CD4-positive, alpha-beta T cell treated with Interleukin-12 subunit alpha and Interleukin-12 subunit beta, for 1 hour (primary cell): ENCODE measurements at places on chromosomes 11 and 22.

DNA sequence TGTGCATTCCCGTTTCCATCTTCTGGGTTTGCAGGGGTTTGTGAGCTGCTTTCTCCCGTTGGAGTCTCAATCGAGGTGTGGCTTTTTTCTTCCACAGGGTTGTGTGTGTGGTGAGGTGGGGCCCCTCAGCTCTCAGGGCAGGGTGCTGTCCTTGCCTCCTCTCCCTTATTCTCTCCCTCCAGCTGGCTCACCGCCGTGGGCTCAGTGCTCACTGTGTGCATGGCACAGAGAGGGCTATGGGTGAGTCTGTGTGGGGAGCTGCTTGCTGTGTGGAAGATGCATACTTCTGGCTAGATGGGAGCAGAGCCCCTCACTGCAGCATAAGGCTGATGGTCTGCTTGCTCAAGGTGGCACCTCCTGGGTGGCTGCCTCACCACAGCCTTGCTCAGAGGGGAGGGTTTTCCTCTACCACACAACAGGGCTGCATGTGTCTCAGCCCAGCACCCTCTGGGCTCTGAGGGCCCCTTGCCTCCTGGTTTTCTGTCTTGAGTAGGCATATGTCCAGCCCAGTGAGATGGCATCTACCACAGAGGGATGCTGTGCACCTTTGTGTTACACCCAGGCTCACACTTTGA lies 203.1 kb upstream of the B3GAT1 start:
- DNase-seq = no peak

DNA sequence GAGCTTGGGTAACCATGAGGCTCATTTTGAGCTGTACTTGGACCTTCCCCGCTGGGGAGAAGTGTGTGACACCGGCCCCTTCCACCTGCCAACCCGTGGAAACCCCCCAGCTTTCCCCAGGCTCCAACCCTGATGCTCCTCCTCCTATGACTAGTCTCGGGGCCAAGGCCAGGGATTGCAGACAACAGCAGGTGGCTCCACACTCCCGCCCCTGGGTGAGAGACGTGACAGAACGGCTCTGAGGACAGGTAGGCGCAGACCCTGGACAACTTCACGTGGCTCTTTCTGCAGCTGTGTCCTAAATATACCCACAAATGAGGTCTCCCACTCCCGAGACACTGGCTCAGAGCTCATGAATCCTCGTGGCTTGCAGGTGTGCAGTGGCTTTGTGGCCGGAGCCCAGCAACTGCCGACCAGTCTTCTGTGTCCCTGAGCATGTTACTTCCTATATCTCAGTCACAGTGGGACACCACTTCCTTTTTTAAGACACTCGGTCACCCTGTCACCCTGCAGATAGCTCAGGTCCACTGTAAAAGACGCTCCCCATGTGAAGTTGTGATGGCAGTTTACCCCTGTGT lies 55.2 kb downstream of the NECTIN1 start:
- DNase-seq = peak; percentile 22

DNA sequence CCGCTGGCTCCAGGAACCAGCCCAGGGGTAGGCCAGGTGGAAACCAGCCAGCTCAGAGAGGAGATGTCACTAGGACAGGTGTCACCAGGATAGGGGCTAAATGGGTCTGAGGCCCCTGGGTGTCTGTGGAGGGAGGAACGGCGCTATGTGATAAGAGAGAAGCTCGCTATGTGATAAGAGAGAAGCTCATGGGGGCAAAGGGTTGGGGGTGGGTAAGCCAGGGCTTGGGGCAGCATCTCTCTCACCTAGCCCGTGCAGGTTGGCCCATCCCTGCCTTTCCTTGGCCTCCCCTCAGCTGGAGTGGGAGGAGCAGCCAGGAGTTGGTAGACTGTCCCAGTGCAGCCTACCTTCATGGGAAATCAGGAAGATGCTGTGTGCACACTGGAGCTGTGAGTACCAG lies 26.5 kb upstream of the SUSD2 start:
- DNase-seq = no peak

- DNase-seq = no peak
These were observed 14.0 kb upstream of the ARHGAP8 start for GRCh38 chr22:44738347-44738715.

GRCh38 chr22:39593066-39593930 lies 22.7 kb downstream of the CACNA1I start:
- DNase-seq = no peak

DNA sequence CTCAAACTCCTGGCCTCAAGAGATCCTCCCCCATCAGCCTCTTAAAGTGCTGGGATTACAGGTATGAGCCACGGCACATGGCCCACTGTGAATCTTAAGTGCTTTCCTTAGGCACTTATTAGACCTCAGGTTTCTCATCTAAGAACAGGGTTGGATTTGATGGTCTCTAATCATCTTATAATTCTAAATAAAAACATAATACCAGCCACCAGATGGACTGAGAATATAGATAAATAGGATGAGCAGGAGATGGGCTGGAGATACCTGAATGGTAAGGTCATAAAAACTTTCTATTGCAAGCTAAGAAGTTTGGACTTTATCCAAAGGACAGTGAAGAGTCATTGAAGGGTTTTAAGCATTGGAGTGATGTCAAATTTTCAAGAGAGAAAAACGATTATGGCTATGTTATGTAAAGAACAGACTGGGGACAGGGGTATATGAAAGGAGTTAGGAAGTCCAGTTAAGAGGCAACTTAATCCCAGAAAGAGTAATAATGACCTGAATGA lies 85.2 kb downstream of the RELT start:
- DNase-seq = no peak

DNA sequence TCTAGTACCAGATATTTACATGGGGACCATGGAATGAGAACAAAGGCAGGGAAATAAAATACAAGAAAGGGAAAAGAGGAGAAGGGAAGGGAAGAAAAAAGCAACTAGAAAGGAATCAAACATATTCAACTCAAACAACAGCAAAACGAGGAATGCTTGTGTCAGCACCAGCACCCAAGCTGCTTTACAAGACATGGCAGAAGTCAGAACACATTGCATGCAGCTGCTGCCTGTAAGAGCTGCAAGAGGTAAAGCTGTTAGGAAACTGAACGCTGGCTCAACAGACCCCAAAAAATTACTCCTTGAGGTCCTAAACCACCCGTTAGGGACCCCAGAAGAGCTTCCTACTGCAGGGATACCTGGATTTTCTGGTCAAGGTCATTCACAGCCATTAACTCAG lies 296.9 kb downstream of the OPCML start:
- no peak for DNase-seq

DNA sequence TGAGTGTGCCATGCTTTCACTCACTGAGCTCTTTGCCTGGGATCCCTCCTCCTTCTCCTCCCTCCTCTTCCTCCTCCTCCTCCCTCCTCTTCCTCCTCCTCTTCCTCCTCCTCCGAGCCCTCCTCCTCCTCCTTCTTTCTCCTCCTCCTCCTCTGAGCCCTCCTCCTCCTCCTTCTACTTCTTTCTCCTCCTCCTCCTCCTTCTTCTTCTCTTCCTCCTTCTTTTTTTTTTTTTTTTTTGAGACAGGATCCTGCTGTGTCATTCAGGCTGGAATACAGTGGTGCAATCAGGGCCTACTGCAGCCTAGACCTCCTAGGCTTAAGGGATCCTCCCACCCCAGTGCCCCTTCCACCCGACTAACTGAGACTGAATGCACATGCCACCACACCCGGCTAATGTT lies 62.3 kb downstream of the DEUP1 start:
- no peak for DNase-seq

- DNase-seq = no peak
These were observed 2.6 kb upstream of the B3GNT6 start for GRCh38 chr11:77031599-77031998.

DNA sequence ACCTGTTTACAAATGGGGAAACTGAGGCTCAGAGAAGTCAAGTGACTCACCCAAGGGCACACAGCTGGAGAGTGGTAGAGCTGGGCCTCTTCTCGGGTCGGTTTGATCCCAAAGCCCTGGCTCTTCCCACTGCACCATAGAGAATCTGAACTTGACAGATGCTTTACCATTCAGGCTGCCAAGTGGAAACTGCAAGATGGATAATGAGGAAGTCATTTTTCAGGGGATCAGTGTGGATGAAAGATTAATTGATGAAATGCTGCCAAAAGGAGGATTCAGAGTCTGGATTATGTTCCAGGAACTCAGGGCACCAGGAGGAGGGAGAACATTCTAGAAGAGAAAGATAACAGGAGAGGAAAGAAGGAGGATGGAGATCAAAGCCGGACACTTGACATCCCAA lies 185.9 kb upstream of the ZBED5 start:
- no peak for DNase-seq

DNA sequence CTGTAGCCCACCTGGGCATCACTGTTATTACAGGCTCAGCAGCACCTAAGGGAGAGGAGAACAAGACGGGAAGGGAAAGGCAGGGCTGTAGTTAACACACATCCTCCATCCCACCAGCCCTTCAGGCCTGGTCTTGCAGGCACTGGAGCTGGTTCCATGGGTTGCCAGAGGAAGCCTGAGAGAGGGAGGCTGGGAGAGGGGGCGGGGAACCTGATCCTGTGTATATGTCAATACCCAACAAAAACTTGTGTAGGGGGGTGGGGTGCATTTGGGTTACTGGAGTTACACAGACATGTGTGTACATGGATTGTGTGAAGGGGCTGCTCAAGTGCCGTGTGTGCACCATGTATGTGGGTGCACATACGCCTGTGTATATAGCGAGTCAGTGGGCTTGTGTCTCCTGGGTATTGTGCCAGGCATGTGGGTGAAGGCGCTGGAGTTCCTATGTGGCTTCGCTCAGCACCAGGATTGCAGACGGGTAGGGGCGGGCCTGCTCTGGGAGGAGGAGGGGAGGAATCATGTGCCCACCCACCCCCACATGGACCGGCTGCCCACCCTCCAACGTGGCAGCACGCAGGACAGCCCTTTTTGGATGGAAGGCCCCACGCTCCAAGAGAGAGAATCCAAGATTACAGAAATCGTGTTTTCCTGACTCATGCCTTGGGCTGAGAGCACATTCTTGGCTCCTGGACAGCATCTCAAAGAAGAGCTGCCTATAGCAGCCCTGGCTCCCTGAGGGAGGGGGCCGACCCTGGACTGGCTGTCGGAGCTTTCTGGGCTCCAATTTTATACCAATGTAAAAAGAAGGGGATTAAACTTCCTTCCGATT lies 4.2 kb upstream of the SERPINH1 start:
- DNase-seq = no peak

GRCh38 chr11:64144587-64145472 lies 21.1 kb downstream of the MACROD1 start:
- no peak for DNase-seq

GRCh38 chr11:69484427-69485259 lies 3.2 kb downstream of the LINC01488 start:
- DNase-seq = no peak

DNA sequence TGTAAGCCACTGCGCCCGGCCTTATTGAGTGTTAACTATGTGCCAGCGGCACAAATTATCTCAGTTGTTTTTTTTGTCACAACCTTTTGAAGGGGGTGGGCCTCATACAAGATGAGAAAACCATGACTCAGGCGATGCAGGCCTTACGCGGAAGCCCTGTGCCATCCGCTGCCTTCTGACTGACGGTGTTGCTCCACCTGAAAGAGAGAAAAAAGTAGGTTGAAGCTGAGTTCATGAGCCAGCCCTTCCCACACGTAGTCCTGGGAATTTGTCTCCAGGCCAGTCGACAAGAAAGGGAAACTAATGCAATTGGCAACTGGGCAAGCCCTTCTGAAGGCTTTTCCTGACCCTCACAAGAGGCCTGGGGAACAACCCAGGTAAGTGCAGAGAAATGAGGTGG lies 96.9 kb upstream of the CRYBB3 start:
- no peak for DNase-seq

GRCh38 chr11:75964071-75964470 lies 149.1 kb downstream of the UVRAG start:
- DNase-seq = no peak

- DNase-seq = no peak
These were observed 23.0 kb downstream of the PPIL2 start for GRCh38 chr22:21688706-21689381.

DNA sequence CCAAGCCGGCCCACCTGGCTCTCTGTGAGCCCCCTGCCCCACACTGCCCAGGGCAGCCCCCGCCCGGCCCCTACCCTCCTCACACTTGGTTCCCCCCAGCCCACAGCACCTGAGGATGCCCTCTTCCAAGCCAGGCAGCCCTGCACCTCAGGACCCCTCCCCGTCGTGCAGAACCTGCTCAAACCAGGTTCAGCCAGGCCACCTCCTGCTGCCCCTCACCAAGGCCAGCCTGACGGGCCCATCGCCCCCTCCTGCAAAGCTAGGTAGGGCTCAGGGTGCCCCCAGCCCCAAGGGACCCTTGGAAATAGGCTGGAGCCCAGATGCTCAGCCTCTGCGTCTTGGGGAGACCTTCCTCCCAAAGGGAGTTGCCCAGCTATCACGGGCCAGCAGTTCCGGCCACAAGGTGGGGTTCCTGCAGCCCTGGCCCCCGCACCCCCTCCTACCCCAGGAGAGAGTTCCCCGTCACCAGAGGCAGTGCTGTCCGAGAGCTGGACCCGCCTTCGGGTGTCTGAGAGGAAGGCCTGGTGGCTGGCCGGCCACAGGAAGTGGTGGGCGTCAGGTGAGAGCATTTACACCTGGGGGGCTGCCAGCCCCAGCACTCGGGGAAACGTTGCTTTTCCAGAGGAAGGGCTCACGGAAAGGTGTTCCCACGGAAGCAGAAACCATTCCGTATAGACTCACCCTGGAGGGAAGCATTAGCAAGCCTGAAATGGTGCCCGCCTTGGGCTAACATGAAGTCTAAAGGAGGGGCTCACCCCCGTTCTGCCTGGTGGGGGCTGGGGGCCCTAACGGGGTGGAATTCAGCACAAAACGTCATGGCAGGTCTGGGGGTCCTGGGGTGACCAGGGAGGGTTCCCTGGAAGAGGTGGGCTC lies 3.2 kb upstream of the SYT8 start:
- no peak for DNase-seq

DNA sequence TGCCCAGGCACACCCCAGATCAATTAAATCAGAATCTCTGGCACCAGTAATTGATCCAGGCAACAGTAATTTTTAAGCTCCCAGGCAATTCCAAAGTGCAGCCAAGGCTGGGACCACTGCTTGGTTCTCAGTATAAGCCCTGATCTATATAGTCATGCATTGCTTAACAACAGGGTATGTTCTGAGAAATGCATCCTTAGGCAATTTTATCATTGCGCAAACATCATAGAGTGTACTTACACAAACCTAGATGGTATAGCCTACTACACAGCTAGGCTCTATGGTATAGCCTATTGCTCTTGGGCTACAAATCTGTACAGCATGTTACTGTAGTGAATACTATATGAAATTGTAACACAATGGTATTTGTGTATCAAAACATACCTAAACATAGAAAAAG lies 651 bp upstream of the C11orf42 start:
- no peak for DNase-seq

GRCh38 chr22:32695451-32695891 lies 106.0 kb upstream of the TIMP3 start:
- DNase-seq = no peak

DNA sequence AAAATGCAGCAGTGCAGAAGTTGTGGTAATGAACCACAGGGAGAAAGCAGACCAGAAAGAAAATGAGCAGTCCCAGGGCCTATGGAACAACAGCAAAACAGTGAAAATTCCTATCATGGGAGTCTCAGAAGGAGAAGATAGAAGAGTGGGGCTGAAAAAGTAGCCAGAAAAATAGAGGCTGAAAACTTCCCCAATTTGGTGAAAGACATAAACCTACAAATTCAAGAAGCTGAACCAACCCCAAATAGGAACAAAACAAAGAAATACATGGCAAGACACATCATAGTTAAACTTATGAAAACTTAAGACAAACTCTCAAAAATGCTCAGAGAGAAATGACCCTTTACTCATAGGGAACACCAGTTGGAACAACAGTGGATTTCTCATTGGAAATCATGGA lies 11.4 kb downstream of the FGF19 start:
- DNase-seq = no peak
